ENCODE measurements at places on chromosomes 6 and 20.

DNA sequence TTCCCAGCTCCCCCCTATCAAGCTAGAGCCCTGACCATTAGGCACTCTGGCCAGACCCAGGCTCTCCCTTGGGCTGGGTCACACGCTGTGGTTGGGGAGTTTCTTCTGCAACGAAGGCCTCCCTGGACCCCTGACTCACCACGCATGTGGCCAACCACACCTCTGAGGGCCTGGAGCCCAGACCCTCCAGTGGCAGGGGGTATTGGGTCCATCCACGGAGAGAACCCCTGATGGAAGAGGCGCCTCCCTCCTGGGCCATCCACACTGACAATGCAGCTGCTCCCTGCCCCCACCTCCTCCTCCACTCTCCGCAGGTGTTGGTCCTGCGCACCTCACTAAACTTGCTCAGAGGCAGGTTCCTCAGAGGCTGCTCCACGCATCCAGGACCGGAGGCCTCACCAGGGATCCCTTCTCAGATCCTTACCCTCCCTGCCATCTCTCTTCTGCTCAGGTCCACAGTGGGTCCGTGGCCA, 125.4 kb downstream of the RNASET2 start:
- DNase-seq, result no peak

- no peak for DNase-seq
Observed at GRCh38 chr20:48390981-48391380, 436.8 kb downstream of the PREX1 start.

- no peak for DNase-seq
Observed at GRCh38 chr20:23622839-23623343, 14.9 kb downstream of the CST3 start.

DNA sequence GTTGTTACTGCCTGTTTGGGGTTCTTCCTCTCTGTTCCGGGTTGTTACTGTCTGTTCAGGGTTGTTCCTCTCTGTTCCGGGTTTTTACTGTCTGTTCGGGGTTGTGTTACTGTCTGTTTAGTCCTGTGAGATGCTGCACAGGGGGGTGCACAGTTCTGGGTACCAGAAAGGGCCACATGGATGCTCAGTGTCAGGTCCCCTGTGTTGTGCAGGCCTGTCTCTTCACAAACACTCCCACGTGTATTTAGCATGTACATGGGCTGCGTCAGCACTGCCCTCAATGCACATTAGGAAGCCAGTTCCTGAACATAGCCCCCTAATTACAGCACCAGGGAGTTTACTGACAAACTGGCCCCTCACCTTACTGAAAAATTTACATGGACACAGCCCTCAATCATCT, 118.5 kb downstream of the DLL1 start:
- no peak for DNase-seq

- DNase-seq, result no peak
Observed at GRCh38 chr20:53668992-53669391, 75.4 kb upstream of the ZNF217 start.

DNA sequence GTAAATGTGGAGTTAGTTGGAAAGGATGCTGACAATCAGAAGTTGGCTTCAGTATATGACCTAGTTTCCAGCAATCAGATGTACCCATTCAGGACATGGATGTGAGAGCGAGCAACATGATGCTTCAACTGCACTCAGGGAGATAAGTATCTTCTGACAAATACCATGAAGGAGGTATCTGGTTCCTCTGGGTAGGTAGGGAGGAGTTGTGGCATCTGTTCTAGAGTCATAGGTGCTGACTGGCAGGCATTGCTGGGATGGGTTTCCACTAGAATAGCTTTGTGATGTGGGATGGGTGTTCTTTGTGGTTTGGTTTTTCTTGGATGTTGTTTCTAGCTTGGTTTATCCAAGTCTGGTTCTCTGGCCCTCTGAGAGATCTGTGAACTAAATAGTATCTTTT, 3.9 kb upstream of the REV3L start:
- DNase-seq, result no peak

- DNase-seq, result no peak
Observed at GRCh38 chr6:39100358-39100757, 14.6 kb downstream of the SAYSD1 start.
